Cardiac muscle cell (in vitro differentiated cells and primary cell): ENCODE measurements at places on chromosomes 7 and 10.

- peak; percentile 54 for DNase-seq
Observed at GRCh38 chr7:774161-775109, 47.4 kb upstream of the PRKAR1B start.

DNA sequence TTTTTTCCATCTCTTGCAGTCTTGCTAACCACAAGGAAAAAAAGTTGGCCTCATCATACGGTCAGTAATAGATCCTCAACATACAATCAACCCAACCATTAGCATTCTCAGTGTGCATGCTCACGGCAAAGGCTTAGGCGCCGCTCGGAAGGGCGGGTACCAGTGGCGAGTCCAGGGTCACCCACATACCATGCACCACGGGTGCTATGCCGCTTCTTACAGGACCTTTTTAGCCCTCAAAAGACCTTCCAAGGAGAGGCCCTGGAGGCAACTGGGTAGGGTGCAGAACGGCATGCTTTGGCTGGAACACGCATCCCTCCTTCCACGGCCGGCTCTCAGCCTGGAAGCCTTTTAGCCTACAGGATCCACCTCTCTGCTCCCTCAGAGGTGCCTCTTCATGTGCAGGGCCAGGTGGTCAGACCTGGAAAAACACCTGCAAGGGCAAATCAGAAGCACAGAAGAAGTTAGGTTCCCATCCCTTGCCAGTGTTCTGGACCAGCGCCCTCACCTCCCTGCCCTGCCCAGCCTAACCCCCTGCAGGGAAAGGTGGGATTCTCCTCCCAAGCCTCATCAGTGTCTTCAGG lies 5.8 kb downstream of the KLF6 start:
- DNase-seq: no peak

GRCh38 chr10:82618007-82618406 lies 743.0 kb downstream of the NRG3 start:
- no peak for DNase-seq

- peak; percentile 72 for DNase-seq
Observed at GRCh38 chr10:21002091-21002878, 105.2 kb upstream of the NEBL start.

GRCh38 chr7:106048706-106049020 lies 63.4 kb downstream of the SYPL1 start:
- DNase-seq: no peak

- peak; percentile 95 for DNase-seq
Observed at GRCh38 chr10:78215645-78216044, 182.0 kb downstream of the RPS24 start.

GRCh38 chr10:4283846-4284610 lies 499.0 kb upstream of the KLF6 start:
- peak; percentile 56 for DNase-seq
